Endothelial cell (in vitro differentiated cells): ENCODE measurements at places on chromosomes 11 and 22. TPM values are rescaled to one million over a fixed set of nuclear protein-coding genes. Genes with fewer than 3 reads are reported as not detected.

UBQLN3 gene
- 1.1 TPM for total RNA-seq

APOA4 gene
- not detected for total RNA-seq

MOV10L1 gene
- not detected for total RNA-seq

SYCE3 gene
- total RNA-seq, result not detected

- H3K36me3 ChIP-seq, result no peaks in the 10 kb centered on the region
- H3K4me3 ChIP-seq, result no peak overlapping the region
- H3K27ac ChIP-seq, result no peak overlapping the region
- no peak for DNase-seq
Observed at GRCh38 chr11:47987310-47987709, 7.0 kb downstream of the PTPRJ start.

DNA sequence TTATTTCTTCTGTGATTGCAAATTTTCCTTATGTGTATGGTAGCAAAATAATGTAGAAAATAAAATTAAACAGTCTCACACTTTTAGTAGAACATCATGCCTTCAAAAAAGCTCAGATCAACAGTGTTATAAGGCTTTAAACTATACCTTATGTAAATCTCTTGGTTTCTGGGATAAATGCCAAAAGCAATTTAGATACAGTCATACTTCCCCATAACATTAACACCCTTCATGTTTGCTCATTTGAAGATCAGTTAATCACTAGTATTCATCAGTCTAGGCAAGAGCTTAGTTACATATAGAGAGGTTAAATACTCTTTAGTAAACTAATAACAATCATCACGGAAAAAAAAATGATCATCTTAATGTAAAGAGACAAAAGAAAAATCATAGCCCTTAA is 421.8 kb upstream of the ANO3 start:
- no peaks in the 10 kb centered on the region for H3K4me1 ChIP-seq
- DNase-seq, result no peak
- no peaks in the 10 kb centered on the region for H3K27me3 ChIP-seq
- no peak overlapping the region for H3K27ac ChIP-seq
- no peaks in the 10 kb centered on the region for H3K36me3 ChIP-seq
- H3K4me3 ChIP-seq, result no peak overlapping the region

DNA sequence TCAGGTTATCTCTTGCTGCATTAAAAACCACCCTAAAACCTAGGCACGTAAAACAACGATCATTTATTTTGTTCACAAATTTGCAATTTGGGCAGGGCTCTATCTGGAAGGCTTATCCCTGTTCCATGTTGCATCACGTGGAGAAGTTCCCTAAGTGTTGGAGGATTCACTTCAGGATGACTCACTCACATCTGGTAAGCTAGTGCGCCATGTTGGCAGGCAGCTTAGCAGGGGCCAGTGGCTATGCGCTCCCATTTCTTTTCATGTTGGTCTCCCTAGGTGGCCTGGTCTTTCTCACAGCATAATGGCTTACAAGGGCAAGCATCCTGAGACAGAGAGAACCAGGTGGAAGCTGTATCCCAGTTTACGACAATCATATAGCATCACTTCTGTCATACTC is 226.8 kb downstream of the BLID start:
- no peak for DNase-seq
- H3K4me1 ChIP-seq, result peaks cover 15% of the 10 kb centered on the region
- no peaks in the 10 kb centered on the region for H3K36me3 ChIP-seq
- H3K27ac ChIP-seq, result no peak overlapping the region

GRCh38 chr11:33016654-33017053 is 976 bp downstream of the DEPDC7 start:
- H3K4me1 ChIP-seq, result peaks cover 3% of the 10 kb centered on the region
- peak overlapping the region; percentile 89 for H3K4me3 ChIP-seq
- peaks cover 11% of the 10 kb centered on the region for H3K27me3 ChIP-seq
- no peak for DNase-seq
- no peaks in the 10 kb centered on the region for H3K36me3 ChIP-seq
